Caco-2 (cell line): ENCODE measurements at places on chromosomes 7 and 10. TPM values are rescaled to one million over a fixed set of nuclear protein-coding genes. Genes with fewer than 3 reads are reported as not detected.

Gene SPOCK2
- 1.6 and 3.0 TPM in 2 replicates for total RNA-seq

Gene CCL26
- not detected in 2 replicates for total RNA-seq

Gene INTS15
- 24.7 and 29.6 TPM in 2 replicates for total RNA-seq

Gene WDFY4
- not detected in 2 replicates for total RNA-seq

Gene C7orf57
- not detected in 2 replicates for total RNA-seq

Gene UPP1
- total RNA-seq = 18.7 and 20.6 TPM in 2 replicates

Gene LAMB1
- 418 and 431 TPM in 2 replicates for total RNA-seq

Gene NKX2-3
- 0.37 and 0.43 TPM in 2 replicates for total RNA-seq

Gene LIPK
- not detected in 2 replicates for total RNA-seq

Gene ASIC3
- 0.70 and 1.1 TPM in 2 replicates for total RNA-seq

Gene GPC2
- 5.0 and 9.7 TPM in 2 replicates for total RNA-seq

Gene PON1
- total RNA-seq = not detected in 2 replicates

Gene AP3M1
- total RNA-seq = 56.7 and 63.7 TPM in 2 replicates

Gene KCNH2
- 0.60 and 0.66 TPM in 2 replicates for total RNA-seq

Gene ITIH5
- total RNA-seq = 0.18 and 0.51 TPM in 2 replicates

Gene FOXP2
- not detected in 2 replicates for total RNA-seq

Gene ZNF467
- total RNA-seq = 1.1 and 1.7 TPM in 2 replicates

Gene SLF2
- 25.2 and 28.8 TPM in 2 replicates for total RNA-seq

Gene PAPSS2
- 4.3 and 6.2 TPM in 2 replicates for total RNA-seq

Gene TSPAN15
- total RNA-seq = 86.5 and 89.0 TPM in 2 replicates

Gene TUBB8
- 0.37 TPM in 1 of 2 replicates, not detected in the other for total RNA-seq

Gene UTF1
- not detected in 2 replicates for total RNA-seq

Gene DNAJC12
- 1.4 and 2.2 TPM in 2 replicates for total RNA-seq

Gene DHX32
- 24.8 and 25.0 TPM in 2 replicates for total RNA-seq

Gene ADAMTS14
- total RNA-seq = not detected in 2 replicates

Gene VIPR2
- not detected in 2 replicates for total RNA-seq

Gene GHRHR
- not detected in 2 replicates for total RNA-seq

Gene ACADSB
- 23.5 and 25.3 TPM in 2 replicates for total RNA-seq

Gene UNCX
- total RNA-seq = not detected in 2 replicates

Gene ZNF277
- total RNA-seq = 22.8 and 23.2 TPM in 2 replicates

Gene CHRM2
- total RNA-seq = not detected in 2 replicates

Gene PKD2L1
- 0.19 TPM in 1 of 2 replicates, not detected in the other for total RNA-seq

Gene EGFR
- 55.1 and 60.1 TPM in 2 replicates for total RNA-seq

Gene PTPRZ1
- 0.39 TPM in 1 of 2 replicates, not detected in the other for total RNA-seq

Gene CFTR
- 130 and 132 TPM in 2 replicates for total RNA-seq
